ENCODE measurements at places on chromosomes 2 and 18.

DNA sequence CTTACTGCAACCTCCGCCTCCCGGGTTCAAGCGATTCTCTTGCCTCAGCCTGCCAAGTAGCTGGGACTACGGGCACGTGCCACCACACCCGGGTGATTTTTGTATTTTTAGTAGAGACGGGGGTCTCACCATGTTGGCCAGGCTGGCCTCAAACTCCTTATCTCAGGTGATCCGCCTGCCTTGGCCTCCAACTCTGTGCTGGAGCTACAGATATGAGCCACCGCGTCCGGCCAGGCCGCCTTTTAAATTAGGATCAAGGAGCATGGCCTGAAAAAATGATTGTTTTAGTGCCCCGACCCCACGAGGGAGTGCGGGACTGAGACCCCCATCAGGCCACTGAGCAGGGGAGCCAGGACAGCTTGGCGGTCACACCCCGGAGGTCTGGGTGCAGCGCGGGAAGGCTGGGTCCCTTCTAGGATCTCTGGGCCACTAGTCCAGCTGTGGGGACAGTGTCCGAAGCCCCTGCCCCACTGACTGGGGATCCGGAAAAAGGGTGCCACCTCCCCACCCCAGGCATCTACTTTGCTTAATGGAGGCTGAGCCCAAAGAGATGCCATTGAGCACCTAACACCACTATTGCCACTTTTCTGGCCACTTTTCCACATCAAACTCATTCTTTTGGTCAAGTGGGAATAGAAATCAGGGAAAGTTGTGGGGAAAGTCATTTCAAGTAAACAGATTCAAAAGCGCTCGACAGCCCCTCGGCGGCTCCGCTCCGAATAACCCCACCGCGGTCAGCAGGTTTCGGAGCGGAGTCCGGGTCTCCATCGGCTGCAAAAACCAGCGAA lies 19.7 kb upstream of the DNMT3A start:
- no peak for DNase-seq

DNA sequence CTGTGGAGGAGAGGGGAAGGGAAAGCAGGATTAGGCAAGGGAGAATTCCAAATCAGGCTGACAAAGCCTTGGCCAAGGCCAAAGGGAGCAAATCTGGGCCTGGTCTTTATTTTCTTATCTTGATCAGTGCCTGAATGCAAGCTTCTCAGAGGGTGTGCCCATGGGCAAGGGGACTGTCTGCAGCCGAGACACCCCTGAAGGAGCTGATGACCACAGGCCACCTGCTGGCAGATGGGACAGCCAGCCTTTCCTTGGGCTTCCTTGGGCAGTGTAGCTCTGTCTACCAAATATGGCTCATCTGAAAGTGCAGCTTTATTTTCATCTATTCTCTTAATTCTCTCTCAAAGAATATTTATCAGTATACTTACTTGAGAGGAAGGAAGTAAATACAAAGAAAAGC lies 117.0 kb downstream of the PKP4 start:
- DNase-seq = no peak

- no peak for DNase-seq
Measured at GRCh38 chr2:99397266-99397920, 60.2 kb downstream of the EIF5B start.

DNA sequence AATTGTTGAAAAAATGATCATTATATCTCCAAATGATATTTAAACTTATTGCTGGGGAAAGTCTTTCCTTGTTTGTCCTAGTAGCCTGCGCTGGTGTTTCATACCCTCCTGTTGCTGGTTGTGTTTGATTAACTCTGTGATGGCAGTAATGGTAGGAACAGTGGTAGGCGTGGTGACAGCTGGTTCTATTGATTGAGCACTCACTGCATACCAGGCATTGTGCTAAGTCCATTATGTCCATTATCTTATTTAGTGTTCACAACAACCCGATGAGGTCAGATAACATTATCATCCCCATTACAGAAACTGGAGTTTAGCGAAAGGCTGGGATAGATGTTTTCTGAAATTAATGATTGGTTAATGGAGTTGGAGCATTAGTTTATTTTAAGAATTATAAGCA lies 77.8 kb upstream of the STON1 start:
- no peak for DNase-seq

DNA sequence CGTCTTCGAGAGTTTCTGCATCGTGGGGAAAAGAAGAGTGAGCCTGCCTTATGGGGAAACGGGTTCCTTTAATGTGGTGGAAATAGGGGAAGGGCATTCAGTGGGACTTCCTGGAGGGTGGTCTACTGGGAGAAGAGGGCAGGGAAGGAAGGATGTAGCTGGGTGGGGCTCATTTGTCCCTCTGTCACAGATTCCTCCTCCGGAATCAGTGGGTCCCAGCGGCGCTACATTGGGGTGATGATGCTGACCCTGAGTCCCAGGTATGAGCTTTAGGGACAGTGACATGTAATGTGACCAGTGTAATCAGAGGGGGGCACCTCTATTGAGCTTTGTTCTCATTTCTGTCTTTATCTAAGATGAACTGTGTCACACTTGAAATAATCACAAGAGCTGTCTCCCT lies 1.9 kb downstream of the HTRA2 start:
- no peak for DNase-seq

GRCh38 chr2:46776687-46777327 lies 138.8 kb downstream of the MCFD2 start:
- DNase-seq = no peak

GRCh38 chr2:24313744-24314632 lies 46.3 kb downstream of the ITSN2 start:
- no peak for DNase-seq

GRCh38 chr2:64685430-64685829 lies 31.7 kb upstream of the SERTAD2 start:
- DNase-seq = no peak

DNA sequence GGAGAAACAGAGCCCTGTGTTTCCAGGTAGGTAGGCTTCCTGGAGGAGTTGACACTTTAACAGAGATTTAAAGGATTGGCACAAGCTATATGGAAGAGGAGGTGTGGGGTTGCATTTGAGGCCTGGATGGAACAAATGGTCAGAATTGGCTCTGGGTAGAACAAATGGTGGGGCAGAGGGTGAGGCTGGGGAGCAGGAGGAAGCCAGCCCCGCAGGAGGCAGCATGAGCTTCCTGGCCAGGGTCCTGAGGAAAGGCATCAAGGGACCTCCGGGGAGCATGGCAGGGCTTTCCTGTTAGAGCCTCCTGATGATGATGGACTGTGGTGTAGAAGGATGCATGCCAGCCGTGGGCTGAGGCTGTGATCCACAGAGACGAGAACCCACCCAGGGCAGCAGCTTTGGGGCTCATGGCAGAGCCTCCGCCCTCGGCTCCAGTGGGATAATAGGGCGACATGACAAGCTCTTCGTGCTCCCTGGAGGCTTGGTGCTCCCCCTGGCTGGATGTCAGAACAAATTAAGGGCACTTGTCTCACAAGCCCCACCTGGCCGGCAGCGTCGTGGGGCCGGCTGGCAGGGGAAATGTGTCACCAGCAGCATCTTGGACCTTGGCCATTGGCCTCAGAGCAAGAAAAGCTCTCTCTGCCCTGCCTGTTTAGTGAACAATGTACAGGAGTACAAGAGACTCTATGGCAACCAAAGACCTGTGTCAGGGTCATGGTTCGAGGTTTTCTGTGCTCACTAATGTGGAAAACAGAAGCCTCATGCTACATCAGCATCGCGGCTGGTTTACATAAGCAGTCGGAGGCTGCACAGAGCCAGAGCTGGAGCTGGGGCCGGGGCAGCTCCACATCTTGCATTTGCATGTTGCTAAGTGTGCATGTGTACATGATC lies 153.5 kb downstream of the MYCN start:
- no peak for DNase-seq

- no peak for DNase-seq
Measured at GRCh38 chr18:72973841-72974240, 106.1 kb upstream of the NETO1 start.

- no peak for DNase-seq
Measured at GRCh38 chr2:192854031-192854430, 659.3 kb upstream of the TMEFF2 start.

DNA sequence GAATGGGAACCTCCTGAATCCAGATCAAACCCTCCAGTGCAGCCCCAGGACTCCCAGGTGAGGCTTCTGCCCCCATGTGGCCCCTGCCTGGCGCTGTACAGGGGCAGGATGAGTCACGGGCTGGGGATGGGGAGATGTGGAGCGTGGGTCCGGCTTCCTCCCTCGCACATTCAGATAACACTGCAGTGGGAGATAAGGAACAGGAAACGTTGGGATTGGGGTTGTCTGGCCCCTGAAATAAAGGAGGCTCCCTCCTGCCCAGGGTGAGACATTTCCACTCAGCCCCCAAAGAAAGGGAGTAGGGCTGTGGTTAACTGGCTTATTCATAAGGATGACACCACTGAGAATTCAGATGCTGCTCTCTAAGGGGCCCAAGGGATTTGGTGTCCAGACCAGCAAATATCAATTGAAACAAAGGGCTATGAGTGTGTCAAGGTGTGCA lies 30.7 kb downstream of the IGFBP5 start:
- DNase-seq = no peak

- no peak for DNase-seq
Measured at GRCh38 chr2:242085941-242086621, 216.6 kb downstream of the RTP5 start.

DNA sequence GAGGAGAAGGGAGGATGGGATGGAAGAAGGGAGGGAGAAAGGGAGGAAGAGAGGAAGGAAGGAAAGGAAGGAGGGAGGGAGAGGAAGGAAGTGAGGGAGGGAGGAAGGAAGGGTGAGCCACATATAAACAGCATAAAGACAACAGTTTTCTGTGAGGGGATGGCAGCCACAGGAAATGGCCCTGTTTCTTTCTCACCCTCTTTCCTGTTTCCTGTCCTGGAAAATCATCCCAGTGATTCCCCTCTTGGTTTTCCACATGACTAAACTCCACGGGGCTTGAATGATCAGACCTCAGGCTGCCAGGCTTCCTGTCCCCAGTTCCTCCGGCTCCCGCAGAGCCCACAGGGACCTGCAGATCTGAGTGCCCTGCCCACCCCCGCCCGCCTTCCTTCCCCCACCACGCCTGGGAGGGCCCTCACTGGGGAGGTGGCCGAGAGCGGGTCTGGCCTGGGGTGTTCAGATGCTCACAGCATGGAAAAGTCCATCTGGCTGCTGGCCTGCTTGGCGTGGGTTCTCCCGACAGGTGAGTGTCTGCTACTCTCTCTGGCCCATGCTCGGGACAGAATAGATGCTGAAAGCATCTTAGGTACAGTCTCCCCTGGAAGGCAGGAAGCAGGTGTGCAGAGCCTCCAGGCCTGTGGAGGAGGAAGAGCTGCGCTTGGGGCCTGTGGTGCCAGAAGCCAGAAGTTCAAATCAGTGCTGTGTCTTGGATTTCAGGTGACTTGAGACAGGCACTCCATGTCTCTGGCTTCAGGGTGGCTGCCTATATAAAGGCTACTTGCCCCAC lies at the start of gene SIGLEC15:
Gene SIGLEC15, plus strand, starts transcription at position 418 of the 787 bp plus-strand sequence. Its CDS starts 54 bp downstream, at position 472.
- no peak for DNase-seq

DNA sequence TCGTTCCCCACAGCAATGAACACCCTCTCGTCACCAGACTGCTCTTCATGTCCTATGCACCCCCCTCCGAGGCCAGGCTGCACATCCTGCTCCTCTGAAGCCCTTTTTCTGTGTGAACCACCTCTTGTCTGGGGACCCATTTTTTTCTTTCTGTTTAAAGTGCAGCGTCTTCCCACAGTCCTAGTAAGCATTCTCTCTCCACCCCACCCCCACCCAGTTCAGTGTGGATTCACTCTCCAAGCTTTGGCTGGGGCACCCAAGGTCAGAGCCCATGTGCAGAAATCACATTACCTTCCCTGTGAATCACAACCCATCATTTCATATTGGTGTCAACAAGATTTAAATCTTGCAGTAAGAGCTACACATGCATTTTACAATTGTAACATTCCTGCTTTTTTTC lies 26.4 kb upstream of the PKDCC start:
- DNase-seq = no peak

DNA sequence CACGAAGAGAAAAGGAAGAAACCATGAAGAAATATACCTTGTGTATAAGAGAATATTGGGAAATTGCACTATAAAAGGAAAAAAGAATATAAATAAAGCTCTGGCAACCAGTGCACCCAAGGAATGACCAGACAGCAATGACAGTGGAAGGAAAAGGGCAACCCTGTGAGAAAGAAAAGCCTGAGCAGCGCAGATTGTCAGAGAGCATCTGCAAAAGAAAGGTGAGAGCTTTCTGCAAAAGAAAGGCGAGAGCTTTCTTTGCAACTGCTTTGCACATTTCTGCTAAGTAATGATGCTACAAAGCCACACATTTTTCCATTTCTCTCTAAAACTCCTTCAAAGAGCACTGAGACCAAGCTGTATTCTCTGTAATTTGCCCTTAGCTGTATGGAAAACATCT lies 83.6 kb downstream of the CTNNA2 start:
- no peak for DNase-seq

DNA sequence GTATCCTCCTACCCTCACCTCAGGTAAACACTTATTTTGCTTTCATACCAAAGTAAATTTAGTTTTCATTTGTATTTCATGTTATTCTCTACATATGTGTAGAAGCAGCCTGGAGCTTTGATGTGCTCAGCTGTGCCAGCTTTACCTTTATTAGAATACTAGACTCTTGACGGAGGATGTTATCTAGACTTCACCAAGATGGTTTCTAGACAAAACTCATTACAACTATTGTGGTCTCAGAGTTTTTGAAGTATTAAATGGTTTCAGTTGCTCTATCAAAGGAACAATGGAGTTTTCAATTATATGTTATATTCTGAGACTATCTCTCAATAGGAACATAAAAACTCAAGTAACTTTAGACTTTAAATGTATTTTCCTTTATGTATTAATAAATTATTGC lies 5.0 kb upstream of the IL18RAP start:
- DNase-seq = no peak

DNA sequence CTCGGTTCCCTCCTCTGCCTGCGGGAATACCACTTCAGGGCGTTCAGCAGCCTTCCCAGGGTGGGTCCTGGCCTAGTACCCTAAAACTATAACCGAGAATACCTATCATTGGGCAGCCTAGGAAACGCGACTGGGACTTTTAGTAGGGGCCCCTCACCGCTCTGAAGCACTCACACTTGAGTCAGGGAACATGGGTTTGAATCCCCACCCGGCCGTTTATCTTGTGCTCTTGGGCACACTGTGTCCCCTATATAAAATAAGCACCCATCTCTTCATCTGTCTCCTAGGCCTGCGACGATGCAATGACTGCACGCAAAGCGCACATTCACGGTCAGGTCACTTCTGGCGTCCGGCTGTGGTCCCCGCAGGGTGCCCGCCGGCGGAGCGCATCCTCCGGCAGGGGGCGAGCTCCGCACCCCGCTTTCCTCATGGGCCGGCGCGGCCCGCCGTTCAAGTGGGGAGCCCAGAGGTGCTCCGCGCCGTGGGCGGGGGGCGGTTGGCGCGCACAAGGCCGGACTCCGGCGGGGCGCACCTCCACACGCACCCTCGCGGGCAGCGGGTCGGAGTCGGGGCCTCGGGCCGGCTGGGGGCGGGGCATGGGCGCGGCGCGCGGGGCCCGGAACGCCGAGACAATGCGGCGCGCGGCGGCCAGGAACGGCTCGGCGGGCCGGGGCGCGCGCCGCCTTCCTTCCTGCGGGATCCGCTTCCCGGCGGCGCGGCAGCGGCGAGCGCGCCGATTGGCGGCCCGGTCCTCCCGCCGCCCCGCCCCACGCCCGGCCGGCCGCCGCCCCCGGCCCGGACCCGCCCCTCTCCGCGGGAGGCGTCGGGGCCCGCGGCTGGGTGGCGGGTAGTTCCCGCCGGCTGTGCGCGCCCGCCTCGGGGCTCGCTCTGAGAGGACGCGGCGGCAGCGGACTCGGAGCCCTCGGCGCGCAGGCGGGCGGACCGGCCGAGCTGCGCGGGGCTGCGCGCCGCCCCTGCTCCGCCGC lies at the start of gene ASAP2:
Gene ASAP2, plus strand, starts transcription at position 850 of the 986 bp plus-strand sequence. CDS start 293 bp downstream, outside the sequence.
- DNase-seq = peak; percentile 33

GRCh38 chr2:98020992-98021713 lies 25.4 kb upstream of the TMEM131 start:
- no peak for DNase-seq

- no peak for DNase-seq
Measured at GRCh38 chr2:63679252-63679855, 90.6 kb downstream of the MDH1 start.

Data from stimulated activated CD4-positive, alpha-beta T cell treated with anti-CD3 and anti-CD28 coated beads, Interleukin-12 subunit alpha, Interleukin-12 subunit beta, amount 100 ng/mL, for 24 hours (primary cell).